ENCODE measurements at places on chromosomes 16 and 17.

DNA sequence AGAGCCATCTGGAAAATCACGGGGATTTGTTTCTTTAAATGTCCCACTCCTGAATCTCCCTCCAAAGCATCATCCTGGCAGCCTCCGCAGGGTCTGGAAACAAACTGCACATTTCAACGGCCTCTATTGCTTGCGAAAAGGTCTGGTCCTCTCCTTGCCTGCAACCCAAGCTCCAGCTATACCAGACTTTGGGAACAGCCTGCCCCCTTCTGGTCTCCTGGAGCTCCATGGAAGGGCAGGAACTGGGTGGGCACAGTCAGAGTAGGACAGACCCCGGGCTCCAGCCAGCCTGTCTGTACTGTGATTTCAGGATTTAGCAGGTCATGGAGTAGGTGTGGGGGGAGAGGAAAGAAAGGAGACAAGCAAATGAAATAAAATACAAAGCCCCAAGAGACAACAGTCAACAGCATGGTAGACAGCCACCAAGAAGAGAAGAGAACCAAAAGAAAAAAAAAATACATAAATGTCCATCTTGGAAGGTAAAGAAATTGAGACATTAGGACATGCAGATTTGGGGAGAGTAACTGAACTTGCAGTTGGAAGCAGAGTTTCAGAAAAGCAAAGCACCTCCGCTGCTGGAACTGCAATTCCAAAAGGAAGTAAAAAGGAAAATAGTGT is 2.7 kb downstream of the XYLT1 start:
- DNase-seq = peak; percentile 73

DNA sequence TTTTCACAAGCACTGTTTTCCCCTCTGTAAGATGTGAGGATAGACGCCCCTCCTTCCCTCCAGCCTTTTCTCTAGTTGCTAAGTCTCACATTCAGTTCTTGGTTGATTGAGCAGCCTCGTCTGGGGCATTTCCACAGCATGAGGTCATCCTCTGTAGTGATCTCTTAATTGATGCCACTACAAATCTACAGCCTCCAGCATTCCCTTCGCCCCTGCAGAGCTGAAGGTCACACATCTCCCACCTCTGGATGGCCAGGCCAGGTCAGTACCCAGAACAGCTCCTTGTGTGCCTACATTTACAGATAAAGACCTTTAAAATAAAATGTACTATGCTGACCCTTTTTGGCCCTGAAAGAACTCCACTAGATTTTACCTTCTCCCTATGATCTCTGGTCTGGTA is 32.5 kb upstream of the CDH11 start:
- DNase-seq = peak; percentile 74

GRCh38 chr16:2238150-2238837 is 2.0 kb downstream of the DNASE1L2 start:
- no peak for DNase-seq

DNA sequence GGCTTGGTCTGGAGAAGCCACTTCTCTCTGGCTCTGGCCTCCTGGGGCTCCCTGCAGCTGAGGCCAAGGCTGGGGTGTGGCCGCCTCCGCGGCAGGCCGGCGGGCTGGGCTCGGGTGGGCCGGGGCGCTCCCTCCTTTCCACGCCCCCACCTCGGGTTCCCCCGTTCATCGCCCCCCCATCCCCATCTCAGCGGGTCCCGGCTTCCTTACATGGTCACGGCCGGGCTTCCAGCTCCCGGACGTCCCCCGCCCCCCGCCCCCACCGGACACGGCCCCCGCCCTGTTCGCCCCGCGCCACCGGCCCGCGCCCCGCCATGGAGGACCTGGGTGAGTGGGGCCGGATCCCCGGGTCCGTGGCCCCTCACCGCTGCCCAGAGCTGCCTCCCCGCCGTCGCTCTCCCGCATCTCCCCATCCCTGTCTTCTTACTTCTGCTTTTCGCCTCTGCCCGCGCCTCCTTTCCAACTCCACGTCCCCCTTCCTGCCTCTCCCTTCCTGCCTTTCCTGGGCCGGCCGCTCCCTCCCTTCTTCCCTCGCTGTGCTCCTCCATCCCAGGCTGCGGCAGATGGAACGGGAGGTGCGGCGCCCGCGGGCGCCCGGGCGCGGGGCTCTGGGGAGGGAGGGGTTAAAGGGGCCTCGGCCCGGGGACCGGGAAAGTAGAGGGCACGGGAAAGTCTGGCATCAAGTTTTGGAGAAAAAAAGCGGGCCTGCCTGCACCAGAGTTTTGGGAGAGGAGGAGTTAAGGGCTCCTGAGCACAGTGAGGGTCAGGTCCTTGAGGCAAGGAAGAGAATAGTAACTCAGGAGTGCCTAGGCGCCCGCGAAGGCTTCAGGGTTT is at the start of gene TGFB1I1:
Gene TGFB1I1 (plus strand): TSS at position 278 of the 834 bp plus-strand sequence. CDS start 37 bp downstream, at position 315.
- DNase-seq = peak; percentile 54

DNA sequence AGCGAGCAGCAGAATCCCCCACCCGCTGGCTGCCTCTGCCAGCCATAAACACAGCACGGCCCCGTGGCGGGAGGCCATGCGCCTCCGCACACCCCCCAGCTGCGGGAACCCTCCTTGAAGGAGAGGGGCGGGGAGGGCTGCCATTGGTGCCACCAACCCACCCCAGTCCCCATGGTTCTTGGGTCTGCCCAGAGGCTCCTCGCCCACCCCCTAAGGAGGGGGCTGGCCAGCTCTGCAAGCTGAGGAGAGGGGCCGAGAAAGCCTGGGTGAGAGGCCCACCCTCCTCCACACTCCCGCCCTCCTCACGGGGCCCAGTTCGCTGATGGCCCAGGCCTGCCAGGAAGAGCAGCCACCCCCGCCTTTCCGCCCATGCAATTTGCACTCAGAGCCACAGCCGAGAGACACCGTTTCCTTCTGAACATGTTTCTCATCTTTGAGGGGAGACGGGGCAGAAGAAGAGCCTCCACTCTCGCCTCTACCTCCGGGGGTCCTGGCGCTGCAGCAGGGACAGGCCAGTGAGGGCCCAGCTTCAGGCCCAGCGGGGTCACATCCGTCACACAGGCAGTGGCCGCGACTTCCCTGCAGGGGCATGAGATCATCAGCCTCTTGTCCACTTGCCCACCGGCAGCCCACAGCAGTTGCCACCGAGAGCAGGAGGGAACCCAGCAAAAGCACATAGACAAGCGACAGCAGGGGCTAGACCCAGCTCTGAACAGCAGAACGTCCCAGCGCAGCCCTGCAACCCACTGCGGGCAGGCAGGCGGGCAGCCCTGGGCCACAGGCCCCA is 23.0 kb downstream of the KATNB1 start:
- no peak for DNase-seq
